ENCODE measurements at places on chromosomes 12 and 14.

- DNase-seq = no peak
These were observed 19.8 kb downstream of the MYRFL start for GRCh38 chr12:69844836-69845235.

DNA sequence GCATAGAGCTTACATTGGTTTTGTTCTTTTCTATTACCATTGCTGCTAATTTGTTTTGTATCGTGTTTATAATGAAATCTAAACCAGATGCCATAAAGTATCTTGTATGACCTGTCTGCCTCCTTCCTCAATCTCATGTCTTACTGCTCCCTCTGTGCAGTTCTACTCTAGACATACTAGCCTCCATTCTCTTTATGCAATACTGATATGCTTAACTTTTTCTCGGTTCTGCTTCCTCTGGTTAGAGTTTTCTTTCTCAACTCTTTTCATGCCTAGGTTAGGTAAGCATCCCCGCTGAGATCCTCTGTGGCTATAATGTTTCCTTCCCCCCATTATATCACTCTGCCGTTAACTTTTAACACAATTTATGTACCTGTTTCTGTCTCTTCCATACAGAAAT is 852.3 kb downstream of the TRHDE start:
- no peak for DNase-seq

GRCh38 chr12:20011200-20011599 is 357.1 kb upstream of the PDE3A start:
- DNase-seq = no peak

DNA sequence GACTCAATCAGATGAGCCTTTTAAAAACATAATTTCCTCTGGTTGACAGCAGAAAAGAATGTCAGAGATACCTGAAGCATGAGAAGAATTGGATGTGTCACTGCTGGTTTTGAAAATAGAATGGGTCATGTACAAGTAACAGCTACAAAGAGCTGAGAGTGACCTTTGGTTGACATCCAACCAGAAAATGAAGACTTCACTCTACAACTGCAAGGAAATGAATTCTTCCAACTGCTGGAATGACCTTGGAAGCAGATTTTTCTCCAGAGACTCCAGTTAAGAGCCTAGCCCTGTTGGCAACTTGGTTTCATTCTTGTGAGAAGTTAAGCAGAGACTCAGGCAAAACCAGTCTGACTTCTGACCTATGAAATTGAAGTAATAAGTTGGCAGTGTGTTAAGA is 505.9 kb downstream of the SLC16A7 start:
- no peak for DNase-seq

- no peak for DNase-seq
These were observed 213.6 kb upstream of the FSCB start for GRCh38 chr14:44720707-44721106.

- DNase-seq = peak; percentile 31
These were observed 27.1 kb upstream of the PCNX4 start for GRCh38 chr14:60064491-60065072.

- DNase-seq = no peak
These were observed 59.8 kb downstream of the ACTN1 start for GRCh38 chr14:68919129-68919927.

DNA sequence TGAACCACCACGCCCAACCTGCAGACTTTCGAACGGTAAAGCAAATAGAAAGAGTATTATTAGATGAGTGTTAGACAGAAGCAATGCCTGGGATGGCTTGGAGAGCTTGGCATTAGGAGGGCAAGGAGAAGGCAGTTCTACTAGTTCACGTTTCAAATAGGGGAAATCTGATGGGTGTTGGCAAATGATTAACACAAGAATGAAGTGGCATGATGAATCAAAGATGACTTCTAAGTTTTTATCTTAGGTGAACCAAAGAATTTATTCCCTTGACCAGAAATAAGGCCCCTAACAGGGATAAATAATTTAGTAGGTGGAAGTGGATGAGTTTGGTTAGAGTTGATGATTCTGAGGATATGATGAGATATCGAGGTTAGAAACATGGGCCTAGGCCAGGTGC is 38.5 kb downstream of the DRAM1 start:
- no peak for DNase-seq

DNA sequence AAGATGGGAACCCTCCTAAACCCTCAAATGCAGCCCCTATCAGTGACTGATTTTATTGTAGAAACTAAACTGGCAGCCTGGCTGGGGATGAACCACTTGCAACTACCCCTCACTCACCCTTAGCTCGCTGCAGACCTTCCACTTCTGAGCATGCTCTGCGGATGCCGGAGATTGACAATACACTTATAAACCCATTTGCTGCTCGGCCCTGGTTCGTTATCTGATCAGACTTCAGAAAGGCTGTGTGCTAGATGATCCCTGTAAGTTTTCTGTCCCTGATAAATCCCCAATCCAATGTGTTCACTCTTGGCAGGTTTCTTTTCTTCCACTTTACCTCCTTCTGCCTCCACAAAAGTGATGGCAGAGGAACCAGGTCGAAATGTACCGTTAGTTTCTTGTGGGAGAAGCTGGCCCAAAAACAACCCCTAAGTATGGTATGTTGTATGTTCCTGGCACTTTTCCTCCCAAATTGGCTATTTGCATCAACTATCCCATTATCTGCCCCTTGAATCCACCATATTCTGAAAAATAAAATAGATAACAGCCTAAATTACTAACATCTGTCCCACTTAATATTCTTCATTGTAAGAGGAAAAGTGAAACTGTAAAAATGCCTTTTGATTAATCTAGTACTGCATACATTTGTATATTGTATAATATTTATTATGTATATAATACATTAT is 18.8 kb downstream of the RPH3A start:
- DNase-seq = no peak

DNA sequence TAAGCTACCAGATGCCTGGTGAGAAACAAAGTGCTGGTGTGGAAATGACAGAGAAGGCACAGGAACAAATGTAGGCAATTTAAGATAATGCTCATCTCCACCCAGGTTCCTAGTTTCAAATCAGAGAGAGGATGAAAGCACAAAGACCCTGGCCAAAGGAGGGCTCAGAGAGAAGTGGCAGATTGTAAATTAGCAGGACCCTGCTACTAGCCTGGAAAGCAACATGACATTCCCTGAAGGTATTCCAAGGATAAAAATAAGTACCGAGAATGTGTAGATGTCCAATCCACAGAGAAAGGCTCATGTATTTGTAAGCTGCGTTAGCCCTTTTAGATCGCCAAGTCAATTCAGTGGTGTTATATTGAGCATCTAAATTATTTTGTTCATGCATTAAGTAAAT is 324.0 kb downstream of the TMEM117 start:
- DNase-seq = no peak

- DNase-seq = no peak
These were observed 112.9 kb downstream of the HMGA2 start for GRCh38 chr12:65937161-65937641.

GRCh38 chr14:60170948-60171347 is 5.8 kb upstream of the DHRS7 start:
- DNase-seq = no peak

GRCh38 chr12:50055831-50056638 is 1.4 kb upstream of the ASIC1 start:
- DNase-seq = peak; percentile 62

- DNase-seq = no peak
These were observed 5.0 kb downstream of the TMEM116 start for GRCh38 chr12:112007945-112008344.

DNA sequence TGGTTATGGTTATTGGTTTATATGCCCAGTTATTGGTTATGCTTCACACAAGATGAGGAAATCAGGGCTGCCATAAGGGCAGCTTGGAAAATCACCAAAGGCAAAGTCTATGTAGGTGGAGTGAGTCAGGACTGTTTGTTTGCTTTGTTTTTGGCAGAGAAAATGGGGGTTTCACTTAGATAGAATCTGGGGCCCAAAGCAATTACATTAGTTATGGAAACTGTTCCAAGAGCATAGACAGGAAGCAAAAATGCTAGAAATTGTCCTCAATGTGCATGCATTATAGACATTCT is 2.2 kb downstream of the VAMP1 start:
- no peak for DNase-seq

DNA sequence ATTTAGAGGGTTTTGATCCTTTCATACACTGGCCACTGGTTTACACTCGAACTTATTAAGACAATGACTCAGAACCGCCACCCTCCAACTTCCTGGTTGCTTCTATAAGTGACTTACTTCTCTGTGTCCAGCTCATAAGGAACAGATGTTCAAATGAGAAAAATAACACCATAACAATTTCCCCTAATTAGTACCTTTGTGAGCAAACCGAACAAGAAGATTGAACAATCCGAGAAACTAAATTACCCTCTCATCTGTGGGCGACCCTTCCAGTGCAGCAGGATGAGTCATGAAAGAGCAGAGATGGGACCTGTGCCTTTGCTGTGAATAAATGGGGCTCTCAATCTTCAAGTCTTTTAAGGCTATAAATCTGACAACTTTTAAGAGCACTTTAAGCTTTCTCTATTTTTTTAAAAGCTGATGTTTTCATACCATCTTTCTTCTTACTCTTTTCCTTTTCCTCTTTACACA is 146.8 kb upstream of the RASSF8 start:
- DNase-seq = peak; percentile 24

- DNase-seq = no peak
These were observed 289.1 kb downstream of the RMST start for GRCh38 chr12:97751704-97752103.

- DNase-seq = peak; percentile 26
These were observed 1.5 kb upstream of the PRPF40B start for GRCh38 chr12:49621651-49622500.

DNA sequence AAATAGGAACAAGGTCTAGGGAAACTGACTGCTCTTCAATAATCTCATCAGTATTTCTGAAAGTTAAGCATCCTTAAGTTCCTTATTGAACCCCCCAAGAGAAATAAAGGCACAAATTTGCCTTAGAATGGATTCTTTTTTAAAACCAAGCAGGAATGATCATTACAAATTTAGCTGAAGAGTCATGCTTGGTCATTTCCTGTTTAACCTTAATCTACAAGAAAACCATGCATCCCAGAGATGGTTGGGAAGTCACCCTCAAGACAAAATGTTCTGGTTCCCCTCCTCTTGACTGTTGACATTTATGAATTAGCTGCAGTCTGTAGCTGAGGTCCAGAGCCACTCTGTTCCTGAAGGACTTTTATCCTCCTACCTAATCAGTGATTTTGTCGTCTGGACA is 291.8 kb upstream of the G2E3 start:
- DNase-seq = no peak
